NCI-H345 (cell line): ENCODE measurements at places on chromosomes 7 and 10.

DNA sequence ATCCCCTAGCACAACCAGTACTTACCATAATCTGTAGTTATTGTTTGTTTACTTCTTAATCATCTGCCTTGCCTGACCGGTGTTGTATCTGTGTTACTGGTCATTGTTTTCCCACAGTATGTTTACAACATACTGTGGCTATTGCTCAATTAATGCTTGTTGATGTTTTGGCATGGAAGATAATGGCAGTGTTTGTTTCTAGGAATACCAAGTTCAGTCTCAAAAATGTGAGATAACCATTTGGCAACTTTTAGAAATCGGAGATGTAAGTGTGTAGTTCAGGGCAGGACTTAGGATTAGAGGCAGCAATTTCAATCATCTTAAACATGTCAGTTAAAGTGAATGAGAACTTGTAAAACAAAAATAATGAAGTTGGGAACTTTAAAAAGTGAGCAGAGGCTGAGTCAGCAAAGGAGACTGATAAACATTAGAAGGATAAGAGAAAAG, 8.2 kb downstream of the MINDY3 start:
- no peak for DNase-seq

DNA sequence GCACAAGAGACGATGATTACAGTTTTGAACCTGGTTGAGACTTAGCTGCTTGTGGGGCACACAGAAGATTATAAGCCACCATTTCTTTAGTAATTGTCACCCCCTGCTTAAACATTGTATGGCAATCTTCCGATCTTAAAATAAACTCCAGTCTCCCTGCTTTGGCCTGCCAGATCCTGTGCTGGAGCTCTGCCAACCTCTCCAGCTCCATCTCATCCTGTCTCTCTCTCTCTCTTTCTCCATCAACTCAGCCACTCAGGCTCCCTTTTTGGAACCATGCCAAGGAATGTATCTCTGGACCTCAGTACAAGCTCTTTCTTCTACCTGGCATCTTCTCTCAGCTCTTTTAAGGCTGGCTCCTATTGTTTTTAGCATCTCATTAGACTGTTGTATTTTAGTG, 1053.2 kb downstream of the REEP3 start:
- DNase-seq, result no peak

DNA sequence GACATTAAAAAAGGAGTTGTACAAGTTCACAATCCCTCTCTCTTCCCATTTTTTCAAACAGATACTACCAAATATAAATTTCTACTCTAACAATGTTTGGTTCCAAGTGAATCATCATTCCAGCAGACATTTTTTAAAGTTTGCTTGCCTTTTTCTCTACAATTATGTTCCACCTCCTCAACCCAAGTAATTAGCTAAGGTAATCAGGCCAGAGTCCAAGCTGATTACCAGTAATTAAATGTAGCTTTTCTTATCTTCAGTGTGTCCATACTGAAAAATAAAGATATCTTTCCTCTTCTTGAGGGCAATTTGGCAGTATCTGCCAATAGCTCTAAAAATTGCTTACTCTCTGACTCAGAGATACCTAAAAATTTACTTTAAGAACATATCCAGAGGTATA, 126.0 kb downstream of the ITGB8 start:
- no peak for DNase-seq

DNA sequence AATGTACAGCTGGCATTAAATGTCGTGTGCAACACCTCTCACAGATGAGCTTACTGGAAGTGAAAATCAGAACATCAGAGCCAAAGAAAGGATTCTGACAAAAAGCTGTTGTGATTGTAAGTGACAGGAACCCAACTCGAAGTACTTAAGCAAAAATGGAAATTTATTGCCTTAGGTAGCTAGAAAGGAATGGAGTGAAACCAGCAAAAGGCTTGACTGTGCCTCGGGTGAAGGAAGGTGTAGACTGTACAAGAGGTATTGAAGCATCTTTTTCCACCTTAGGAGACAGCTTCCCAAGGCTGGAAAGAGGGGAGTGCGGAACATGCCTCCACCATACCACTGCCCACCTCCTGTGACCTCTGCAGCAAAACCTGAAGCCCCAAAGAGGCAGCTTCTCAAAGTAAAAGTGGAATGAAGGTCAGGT, 27.3 kb upstream of the ITGB1 start:
- DNase-seq, result no peak

DNA sequence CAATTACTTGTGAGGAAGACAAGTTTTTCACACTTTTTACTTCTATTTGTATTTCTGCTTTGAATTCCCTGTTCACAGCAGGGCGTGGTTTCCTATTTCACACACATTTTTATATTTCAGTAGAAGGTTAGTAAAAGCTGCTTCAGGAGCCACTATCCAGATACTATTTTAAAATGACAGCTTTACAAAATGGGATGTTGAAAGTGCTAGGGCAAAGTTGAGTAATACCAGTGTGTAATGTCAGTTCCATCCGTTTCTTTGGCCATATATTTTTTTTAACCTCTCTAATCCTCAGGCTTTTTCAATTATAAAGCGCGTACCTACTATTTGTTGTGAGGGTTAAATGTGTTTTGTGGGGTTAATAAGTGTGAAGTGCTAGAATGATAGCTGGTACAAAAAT, 276.6 kb downstream of the GPR158 start:
- no peak for DNase-seq
